ENCODE measurements at places on chromosomes 7 and 10. TPM values are rescaled to one million over a fixed set of nuclear protein-coding genes. Genes with fewer than 3 reads are reported as not detected.

Gene SNX8
- total RNA-seq: 11.3 TPM

Gene IRF5
- total RNA-seq: 0.56 TPM

Gene BTBD16
- under 0.01 TPM for total RNA-seq

Gene TNS3
- 74.7 TPM for total RNA-seq

Gene PNLIP
- not detected for total RNA-seq

Gene GPR146
- total RNA-seq: 9.0 TPM

Gene SNCG
- 36.1 TPM for total RNA-seq

Data from regular cardiac myocyte (primary cell).